ENCODE measurements at places on chromosomes 7 and 10. TPM values are rescaled to one million over a fixed set of nuclear protein-coding genes. Genes with fewer than 3 reads are reported as not detected.
A peak's percentile ranks its signal among the peaks of the same experiment; 100 is the strongest.

DNA sequence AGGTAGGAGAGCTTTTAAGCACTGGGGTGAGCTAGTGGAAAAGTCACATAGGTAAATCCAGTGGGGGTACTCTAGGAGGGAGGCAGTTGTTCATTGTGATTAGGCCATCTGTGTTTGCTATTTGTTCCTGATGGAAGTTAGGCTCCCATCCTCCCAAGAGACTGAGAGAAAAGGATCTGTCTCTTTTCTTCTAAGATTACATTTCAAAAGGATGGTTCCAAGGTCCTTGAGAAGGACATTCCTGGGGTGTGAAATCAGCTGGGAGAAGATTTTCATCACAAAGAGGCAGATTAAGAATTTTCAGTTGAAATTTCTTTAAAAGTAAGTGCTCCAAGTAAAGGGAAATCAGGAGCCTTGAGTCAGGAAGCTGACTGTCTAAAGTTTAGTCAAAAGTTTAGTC lies 210.8 kb upstream of the CSTF2T start:
- no peak overlapping the region for H3K4me3 ChIP-seq
- no peaks in the 10 kb centered on the region for H3K4me1 ChIP-seq
- H3K27me3 ChIP-seq, result no peaks in the 10 kb centered on the region
- no peak for DNase-seq
- H3K36me3 ChIP-seq, result no peaks in the 10 kb centered on the region
- no peak overlapping the region for H3K27ac ChIP-seq

GRCh38 chr10:97278491-97278989 lies 13.9 kb downstream of the ARHGAP19 start:
- H3K36me3 ChIP-seq, result no peaks in the 10 kb centered on the region
- peaks cover 12% of the 10 kb centered on the region for H3K4me1 ChIP-seq
- peak; percentile 72 for DNase-seq
- H3K4me3 ChIP-seq, result no peak overlapping the region

GRCh38 chr7:98165827-98166667 lies 45.2 kb upstream of the BHLHA15 start:
- H3K27me3 ChIP-seq, result no peaks in the 10 kb centered on the region
- no peak overlapping the region for H3K27ac ChIP-seq
- no peaks in the 10 kb centered on the region for H3K36me3 ChIP-seq
- DNase-seq, result peak; percentile 79

- peaks cover 51% of the 10 kb centered on the region for H3K4me1 ChIP-seq
- H3K27ac ChIP-seq, result peak overlapping the region; percentile 16
- H3K4me3 ChIP-seq, result no peak overlapping the region
- no peaks in the 10 kb centered on the region for H3K27me3 ChIP-seq
- no peaks in the 10 kb centered on the region for H3K36me3 ChIP-seq
Observed at GRCh38 chr10:71975087-71975870, 11.1 kb downstream of the CHST3 start.

- H3K36me3 ChIP-seq, result no peaks in the 10 kb centered on the region
- H3K4me3 ChIP-seq, result no peak overlapping the region
- H3K27ac ChIP-seq, result peak overlapping the region; percentile 20
- no peaks in the 10 kb centered on the region for H3K27me3 ChIP-seq
- no peak for DNase-seq
Observed at GRCh38 chr7:129914536-129915272, 38.1 kb downstream of the UBE2H start.

GRCh38 chr10:11765141-11765540 lies 23.0 kb downstream of the ECHDC3 start:
- H3K4me3 ChIP-seq, result no peak overlapping the region
- no peak for DNase-seq
- H3K36me3 ChIP-seq, result no peaks in the 10 kb centered on the region

DNA sequence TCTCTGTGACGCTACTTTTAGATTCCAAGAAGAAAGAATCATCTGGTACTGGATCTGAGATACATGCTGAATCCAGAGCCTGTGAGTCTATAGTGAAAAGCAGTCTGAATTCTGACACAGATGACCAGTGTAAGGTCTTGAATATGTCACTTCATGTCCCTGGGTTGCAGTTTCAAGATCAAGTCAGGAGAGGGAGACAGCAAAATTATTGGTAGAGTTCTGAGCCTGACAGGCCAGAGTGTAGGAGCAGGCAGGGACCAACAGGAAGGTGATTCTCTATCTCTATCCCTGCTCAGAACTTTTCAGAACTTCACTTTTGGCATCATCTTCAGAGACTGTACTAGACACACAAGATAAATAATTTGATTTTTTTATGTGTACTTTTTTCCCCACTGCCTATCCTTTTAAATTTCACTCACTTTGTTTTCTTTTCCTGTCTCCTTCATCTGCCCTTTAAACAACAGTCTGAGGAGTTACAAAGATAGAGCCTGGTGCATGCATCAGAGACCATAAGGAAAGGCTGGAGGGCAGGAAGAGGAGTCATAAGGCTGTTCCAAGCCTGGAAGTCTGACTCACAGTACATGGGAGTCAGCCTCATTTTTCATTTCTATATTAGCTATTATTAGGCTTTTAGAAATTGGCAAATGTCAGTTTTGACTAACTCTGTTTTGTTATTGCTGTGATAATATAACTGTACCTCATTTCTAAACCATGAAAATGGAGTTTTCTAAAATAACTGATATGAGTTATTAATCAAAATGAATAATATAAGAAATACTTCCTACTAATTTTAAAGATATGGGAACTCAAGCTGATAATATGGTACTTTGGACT lies 120.2 kb upstream of the TMEM229A start:
- no peaks in the 10 kb centered on the region for H3K27me3 ChIP-seq
- DNase-seq, result peak; percentile 54
- H3K36me3 ChIP-seq, result no peaks in the 10 kb centered on the region

- no peaks in the 10 kb centered on the region for H3K27me3 ChIP-seq
- no peaks in the 10 kb centered on the region for H3K36me3 ChIP-seq
- H3K4me1 ChIP-seq, result no peaks in the 10 kb centered on the region
- no peak for DNase-seq
Observed at GRCh38 chr10:124233546-124234138, 140.2 kb upstream of the CHST15 start.

DNA sequence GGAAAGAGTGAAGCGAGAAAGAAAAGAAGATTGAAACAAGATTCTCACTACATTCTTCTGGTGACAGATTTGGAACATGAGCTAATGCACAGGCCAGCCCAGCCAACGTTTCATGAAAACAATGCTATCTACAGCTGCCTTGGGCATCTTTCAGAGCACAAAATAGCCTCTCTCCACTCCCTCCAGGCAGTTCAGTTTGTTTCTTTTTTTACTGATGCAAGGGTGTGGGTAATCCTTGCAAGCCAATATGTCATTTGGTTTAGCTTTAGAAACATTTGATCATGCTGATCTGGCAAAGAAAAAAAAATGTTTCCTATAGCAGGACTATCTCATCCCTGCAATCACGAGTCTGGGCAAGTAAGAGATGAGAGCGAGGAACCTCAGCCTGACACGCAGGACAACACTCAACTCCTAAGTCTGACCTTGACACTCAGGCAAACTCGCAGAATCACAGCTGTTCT lies 35.9 kb downstream of the SVIL start:
- no peak for DNase-seq
- no peaks in the 10 kb centered on the region for H3K4me1 ChIP-seq
- no peaks in the 10 kb centered on the region for H3K27me3 ChIP-seq
- no peaks in the 10 kb centered on the region for H3K36me3 ChIP-seq
- H3K4me3 ChIP-seq, result no peak overlapping the region

GRCh38 chr7:142168746-142169145 lies 57.2 kb downstream of the MGAM2 start:
- no peaks in the 10 kb centered on the region for H3K36me3 ChIP-seq
- peak; percentile 24 for DNase-seq
- no peaks in the 10 kb centered on the region for H3K4me1 ChIP-seq
- no peak overlapping the region for H3K4me3 ChIP-seq

Gene GBX1
- total RNA-seq, result not detected

GRCh38 chr10:102604439-102604841 lies 39.8 kb upstream of the TRIM8 start:
- peak overlapping the region; percentile 76 for H3K27ac ChIP-seq
- H3K36me3 ChIP-seq, result no peaks in the 10 kb centered on the region
- no peaks in the 10 kb centered on the region for H3K27me3 ChIP-seq
- H3K4me3 ChIP-seq, result no peak overlapping the region

DNA sequence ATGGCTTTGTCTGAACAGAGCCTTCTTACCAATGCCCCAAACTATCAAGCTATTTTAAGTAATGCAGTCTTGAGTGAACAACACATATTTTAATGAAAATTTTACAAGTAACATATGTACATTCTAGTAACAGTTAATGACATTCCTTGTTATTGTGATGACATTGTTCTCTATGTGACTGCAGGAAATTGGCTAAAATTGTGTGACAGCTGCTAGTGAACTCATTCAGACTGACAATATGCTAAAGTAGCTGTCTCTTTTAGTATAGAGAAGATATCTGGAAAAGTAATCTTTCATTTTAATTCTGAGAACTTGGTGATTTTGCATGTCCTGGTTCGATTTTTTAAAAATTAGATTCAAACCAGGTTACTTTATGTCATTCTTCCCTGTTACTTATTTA lies 259.8 kb upstream of the MAGI2 start:
- DNase-seq, result no peak
- H3K27ac ChIP-seq, result no peak overlapping the region
- no peaks in the 10 kb centered on the region for H3K36me3 ChIP-seq
- H3K4me3 ChIP-seq, result no peak overlapping the region
- H3K27me3 ChIP-seq, result no peaks in the 10 kb centered on the region

Gene ZNF365
- 0.93 TPM for total RNA-seq

DNA sequence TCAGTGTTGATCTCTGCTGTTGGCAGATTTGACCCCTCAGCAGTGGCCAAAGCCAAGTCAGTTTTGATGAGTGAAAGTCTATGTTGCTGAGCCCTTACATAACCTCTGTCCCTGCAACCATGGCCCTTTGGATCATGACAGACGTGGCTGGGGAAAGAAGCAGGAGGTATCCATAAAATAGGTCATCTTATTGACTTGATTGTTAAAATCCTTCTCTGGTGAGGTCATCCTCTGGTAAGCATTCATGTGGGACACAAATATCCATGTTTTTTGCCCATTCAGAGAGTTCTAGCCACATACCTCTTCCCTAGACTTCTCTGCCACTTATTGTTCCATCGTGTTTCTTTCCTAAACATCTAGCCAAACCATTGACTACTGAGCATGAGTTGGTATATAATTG lies 251.9 kb upstream of the PTER start:
- no peak overlapping the region for H3K4me3 ChIP-seq
- H3K36me3 ChIP-seq, result no peaks in the 10 kb centered on the region
- DNase-seq, result no peak
- H3K27ac ChIP-seq, result no peak overlapping the region
- no peaks in the 10 kb centered on the region for H3K4me1 ChIP-seq

GRCh38 chr7:39703144-39703543 lies 79.8 kb downstream of the RALA start:
- H3K4me1 ChIP-seq, result no peaks in the 10 kb centered on the region
- H3K27me3 ChIP-seq, result no peaks in the 10 kb centered on the region
- H3K4me3 ChIP-seq, result no peak overlapping the region
- no peak overlapping the region for H3K27ac ChIP-seq
- peaks cover 3% of the 10 kb centered on the region for H3K36me3 ChIP-seq

DNA sequence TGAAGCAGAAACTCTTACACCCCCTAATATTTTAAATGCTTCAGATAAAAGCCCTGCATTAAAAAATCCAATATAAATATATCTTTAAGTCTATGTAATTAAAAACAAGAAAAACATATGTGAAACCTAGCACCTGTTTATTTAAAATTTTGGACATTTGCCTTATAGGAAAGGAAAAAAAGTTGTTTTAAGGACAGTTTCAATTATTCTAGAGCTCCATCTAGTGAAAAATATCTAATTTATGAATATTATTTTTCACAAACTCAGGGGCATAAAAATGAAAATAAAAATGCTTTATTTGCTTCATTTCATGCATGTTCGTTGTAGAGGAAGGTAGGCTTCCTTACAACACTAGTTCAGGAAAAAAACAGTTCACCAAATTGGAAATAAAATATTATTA lies 26.1 kb downstream of the ENKUR start:
- no peak for DNase-seq
- no peak overlapping the region for H3K27ac ChIP-seq
- H3K4me3 ChIP-seq, result no peak overlapping the region
- H3K36me3 ChIP-seq, result no peaks in the 10 kb centered on the region

Gene NEBL
- 8.5 TPM for total RNA-seq

- DNase-seq, result no peak
- H3K27me3 ChIP-seq, result no peaks in the 10 kb centered on the region
- no peak overlapping the region for H3K27ac ChIP-seq
- H3K36me3 ChIP-seq, result no peaks in the 10 kb centered on the region
- peaks cover 2% of the 10 kb centered on the region for H3K4me1 ChIP-seq
- no peak overlapping the region for H3K4me3 ChIP-seq
Observed at GRCh38 chr7:148182264-148182663, 408.3 kb upstream of the C7orf33 start.

DNA sequence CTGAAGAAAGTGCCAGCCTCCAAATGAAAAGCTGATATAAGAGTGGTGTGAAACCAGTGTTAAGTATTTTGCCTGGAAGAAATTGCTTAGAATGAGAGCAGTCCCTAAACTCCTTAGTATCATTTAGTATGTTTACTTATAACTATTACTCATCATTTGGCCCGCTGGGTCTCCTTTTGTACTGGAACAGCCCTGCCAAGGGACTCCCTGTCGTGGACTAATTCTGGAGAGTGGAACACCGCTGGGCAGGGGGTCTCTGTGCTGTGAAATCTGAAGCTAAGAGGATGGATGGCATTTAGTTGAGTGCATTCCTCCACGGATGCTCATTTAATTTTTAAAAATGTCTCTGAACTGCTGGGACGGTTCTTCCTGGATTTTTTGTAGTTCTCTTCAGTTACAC lies 889.9 kb upstream of the C7orf33 start:
- no peaks in the 10 kb centered on the region for H3K36me3 ChIP-seq
- H3K27me3 ChIP-seq, result no peaks in the 10 kb centered on the region
- H3K27ac ChIP-seq, result no peak overlapping the region
- H3K4me1 ChIP-seq, result no peaks in the 10 kb centered on the region

DNA sequence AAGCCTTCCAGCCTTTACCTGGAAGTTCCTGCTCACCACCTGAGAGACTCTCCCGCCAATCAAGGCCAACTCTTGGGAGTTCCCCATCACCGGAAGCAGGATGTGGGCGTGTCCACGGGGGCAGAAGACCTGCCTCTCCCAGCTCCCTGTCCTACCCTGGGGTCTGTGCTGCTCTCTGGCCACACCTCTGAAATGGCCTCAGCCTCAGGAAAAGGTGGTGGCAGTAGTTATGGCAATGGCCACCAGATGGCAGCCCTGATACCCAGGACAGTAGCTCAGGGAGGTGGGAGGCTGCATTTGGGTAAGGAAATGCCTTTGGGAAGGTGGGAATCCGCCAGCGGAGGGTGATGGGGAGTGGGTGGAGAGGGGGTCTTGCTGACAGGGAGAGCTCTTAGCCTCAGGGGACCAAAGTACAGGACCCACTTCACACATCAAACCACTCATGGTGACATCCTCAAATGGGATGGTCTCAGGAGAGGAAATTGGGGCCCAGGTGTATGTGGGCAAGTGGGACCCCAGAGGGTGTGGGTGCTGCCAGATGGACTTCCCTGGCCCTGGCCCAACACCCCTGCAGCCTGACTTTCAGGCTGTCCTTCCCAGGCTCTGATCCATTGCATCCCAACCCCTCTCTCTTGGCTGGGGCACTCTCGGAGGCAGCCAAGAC lies 33.9 kb downstream of the KAZALD1 start:
- H3K27ac ChIP-seq, result no peak overlapping the region
- H3K36me3 ChIP-seq, result no peaks in the 10 kb centered on the region
- no peaks in the 10 kb centered on the region for H3K4me1 ChIP-seq

Gene BAG3
- total RNA-seq, result 13.9 TPM

GRCh38 chr7:135274495-135275268 lies 41.0 kb downstream of the STRA8 start:
- no peak overlapping the region for H3K27ac ChIP-seq
- H3K4me3 ChIP-seq, result no peak overlapping the region
- H3K27me3 ChIP-seq, result no peaks in the 10 kb centered on the region
